ENCODE measurements at places on chromosomes 4 and X.

GRCh38 chr4:95068401-95068800 is 310.6 kb downstream of the BMPR1B start:
- ATAC-seq = no peak

- no peak for ATAC-seq
These were observed 2.0 kb upstream of the THAP9 start for GRCh38 chr4:82898322-82899243.

DNA sequence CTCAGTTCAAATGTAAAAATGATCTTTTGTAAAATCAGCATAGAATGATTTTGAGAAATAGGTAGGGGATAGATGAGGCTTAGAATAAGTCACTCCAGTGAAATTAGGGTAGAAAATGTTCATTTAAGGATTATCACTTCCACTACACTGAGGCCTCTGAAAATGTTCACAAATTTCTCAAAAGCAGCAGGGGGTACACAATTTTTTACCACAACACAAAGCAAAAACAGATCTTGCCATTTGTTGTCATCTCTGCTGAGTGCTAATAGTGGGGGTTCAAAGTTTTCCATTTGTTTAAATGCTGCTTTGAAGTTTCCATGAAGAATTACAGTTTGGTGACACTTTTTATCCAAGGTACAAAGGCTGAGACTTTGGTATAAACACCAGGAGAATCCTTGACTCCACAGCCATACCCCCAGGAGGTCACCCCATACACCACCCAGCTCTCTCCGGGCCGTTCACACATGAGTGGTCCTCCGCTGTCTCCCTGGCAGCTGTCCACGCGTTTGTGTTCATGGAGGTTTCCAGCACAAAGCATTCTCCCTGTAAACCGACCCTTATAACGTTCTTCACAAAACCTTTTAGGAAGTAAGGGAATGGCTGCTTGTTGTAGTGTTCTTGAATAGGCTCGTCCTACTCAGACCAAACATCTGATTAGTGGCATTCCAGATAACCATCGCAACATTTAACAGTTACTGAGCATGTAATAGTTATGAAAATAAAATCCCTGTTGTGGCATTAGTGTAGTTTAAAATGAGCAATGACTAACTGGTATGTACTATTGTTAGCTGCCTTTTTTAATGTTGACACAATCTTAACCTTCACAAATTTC is 71.0 kb downstream of the PRSS12 start:
- peak; percentile 11 for ATAC-seq

DNA sequence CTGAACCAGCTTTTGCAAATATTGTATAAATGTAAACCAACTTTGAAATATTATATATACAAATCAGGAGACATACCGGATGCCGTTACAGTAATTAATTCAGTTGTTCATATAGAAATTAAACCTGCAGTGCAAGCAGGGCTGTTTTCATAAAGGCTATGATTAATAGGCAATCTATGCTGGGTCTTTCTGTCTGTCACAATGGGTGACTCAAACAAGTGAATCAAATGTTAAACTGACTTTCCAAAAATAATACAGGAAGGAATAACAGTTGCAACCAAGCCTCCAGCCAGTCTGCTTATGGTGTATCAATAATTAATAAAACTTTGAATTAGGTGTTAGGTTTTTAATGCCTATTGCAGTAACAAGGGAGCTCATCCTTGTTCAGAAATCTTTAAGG is 43.9 kb downstream of the GABRB1 start:
- ATAC-seq = no peak

GRCh38 chrX:2691543-2692220 is 587 bp downstream of the CD99 start:
- peak; percentile 18 for ATAC-seq

DNA sequence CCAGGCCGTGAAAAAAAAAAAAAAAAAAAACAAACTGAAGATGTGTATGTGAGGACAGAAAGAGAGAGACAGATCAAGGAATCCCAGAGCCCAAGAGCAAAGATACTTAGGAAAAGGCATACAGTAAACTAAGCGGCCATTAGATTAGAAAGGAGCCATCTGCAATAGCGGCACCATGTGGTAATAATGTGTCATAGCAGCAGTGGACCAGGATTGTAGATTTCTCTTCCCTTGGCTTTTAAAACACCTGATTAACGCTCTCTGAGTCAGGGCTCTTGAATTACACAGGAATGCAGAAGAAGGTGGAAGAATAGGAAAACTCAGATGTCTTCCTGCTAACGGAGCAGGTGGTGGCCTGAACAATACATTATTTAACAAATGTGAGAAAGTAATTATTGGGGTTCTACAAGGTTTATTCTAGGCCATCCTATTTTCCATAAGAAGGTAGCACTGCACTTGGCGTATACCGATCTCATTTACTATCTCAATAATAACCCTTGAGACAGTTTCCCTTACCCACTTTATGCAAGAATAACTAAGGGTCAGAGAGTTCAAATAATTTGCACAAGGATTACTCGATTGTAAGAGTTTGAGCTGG is 182.7 kb downstream of the KCNIP4 start:
- peak; percentile 73 for ATAC-seq

DNA sequence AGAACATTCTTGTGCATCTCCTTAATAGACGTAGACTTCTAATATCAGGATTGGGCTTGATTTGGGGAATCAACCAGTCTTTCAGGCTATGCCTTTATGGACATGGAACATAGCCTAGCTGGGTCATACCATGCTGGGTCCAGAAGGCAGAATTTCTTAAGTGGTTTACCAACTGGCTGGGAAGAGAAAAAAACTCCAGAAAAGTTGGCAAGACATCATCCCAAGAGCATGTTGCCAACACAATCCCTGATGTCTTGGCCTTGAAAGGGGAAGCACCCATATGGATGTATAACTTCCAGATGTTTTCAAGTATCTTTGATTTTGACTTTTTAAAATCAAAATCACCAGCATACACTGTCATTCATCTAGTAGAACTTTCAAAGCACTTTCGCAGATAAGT is 138.0 kb upstream of the FGF13 start:
- no peak for ATAC-seq
